H9 (cell line): ENCODE measurements at places on chromosomes 13 and 19. TPM values are rescaled to one million over a fixed set of nuclear protein-coding genes. Genes with fewer than 3 reads are reported as not detected.

- DNase-seq: peak; percentile 99
Measured at GRCh38 chr19:3284759-3285646, 60.5 kb downstream of the CELF5 start.

DNA sequence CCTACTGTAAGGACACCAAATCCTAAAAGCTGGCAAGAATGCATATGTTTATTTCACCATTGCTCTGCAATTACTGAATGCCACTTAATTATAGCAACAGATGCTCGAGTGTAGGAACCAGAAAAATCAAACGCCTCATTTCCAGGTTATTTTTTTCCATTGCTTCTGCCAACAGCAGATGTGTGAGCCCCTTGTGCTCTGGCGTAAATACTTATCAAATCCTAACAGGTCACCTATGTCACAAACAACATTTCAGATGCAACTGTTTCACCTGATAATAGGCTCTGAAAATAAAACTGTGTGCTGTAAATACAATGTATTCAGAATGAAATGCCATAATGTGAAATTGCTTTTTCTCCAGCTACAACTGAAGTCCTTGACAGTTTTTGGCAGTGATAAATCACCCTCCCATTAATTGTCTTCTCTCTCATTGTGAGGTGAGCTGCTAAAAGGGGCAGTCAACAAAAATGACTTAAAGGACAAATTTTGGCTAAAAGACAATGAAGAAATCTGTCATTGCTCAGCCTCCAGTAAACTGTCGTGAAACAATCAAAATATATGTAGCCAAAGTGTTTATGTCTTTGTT lies 344.0 kb downstream of the DACH1 start:
- DNase-seq: no peak

- no peak for DNase-seq
Measured at GRCh38 chr19:8319807-8320520, 1.2 kb downstream of the NDUFA7 start.

- no peak for DNase-seq
Measured at GRCh38 chr13:114219392-114219791, 15.3 kb upstream of the CDC16 start.

The CCDC70 gene
- not detected in 2 replicates for total RNA-seq

DNA sequence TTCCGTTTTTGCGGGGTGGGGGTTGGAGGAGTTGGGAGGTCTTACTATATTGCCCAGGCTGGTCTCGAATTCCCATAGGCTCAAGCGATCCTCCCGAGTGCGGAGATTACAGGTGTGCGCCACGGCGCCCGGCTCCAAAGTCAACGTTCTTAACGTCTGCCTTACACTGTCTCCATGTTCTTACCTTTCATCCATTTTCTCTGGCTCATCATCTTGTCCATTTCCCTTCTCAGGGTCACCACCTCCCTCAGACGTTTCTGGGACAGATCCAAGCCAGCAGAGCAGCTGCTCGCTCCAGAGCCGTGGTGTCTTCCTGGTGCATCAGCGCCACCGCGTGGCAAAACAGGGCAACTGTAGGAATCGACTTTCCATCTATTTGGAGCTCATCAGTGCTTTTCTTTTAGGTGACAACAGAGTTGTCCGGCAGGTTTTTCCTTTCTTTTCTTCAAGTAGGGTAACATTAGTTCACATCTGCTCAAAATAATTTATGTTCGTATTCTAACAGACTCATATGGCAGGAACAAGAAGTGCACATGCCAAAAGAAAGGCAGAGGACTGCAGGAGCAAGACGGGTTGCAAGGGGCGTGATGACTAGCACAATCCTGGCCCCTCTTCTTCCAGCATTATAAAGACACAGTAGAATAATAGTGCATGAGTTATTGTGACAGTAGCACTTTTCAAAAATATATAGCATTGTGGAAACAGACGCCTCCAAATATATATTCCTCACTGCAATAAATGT lies 103.1 kb upstream of the ABCC4 start:
- peak; percentile 90 for DNase-seq

- DNase-seq: peak; percentile 86
Measured at GRCh38 chr19:56477429-56478338, 539 bp upstream of the ZNF667 start.

- DNase-seq: no peak
Measured at GRCh38 chr13:69704311-69704710, 403.3 kb upstream of the ATXN8OS start.

The CASP14 gene
- total RNA-seq: not detected in 2 replicates

DNA sequence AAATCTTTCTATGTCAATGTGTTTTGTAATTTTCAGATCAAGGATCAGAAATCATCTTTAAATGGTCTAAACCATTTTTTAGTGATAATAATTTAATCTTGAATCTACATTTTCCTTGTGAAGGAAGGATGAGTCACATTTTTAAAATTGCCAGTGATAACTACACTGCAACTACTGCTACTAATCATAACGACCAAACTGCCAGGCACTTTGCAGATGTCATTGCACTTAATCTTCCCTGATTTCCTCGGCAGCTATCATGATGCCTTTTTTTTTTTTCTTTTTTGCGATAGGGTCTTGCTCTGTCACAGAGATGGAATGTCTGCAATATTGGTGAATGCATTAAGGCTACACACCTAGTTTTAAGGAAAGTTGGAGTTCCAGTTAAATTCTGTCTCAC lies 41.4 kb upstream of the SLC10A2 start:
- DNase-seq: no peak

DNA sequence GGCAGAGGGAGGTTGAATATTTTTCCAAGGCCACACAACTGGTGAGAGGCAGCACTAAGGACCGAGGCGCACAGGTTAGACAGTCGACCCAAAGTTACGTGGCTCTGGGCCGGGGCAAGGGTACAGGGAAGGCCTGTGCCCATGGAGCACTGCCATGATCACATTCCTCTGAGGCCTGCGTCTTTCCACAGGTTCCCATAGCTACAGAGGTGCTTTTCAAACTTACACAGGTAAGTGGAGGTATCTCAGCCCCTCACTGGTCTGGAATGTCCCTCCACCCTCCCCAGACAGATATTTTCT lies 814 bp downstream of the ZNF211 start:
- DNase-seq: no peak

DNA sequence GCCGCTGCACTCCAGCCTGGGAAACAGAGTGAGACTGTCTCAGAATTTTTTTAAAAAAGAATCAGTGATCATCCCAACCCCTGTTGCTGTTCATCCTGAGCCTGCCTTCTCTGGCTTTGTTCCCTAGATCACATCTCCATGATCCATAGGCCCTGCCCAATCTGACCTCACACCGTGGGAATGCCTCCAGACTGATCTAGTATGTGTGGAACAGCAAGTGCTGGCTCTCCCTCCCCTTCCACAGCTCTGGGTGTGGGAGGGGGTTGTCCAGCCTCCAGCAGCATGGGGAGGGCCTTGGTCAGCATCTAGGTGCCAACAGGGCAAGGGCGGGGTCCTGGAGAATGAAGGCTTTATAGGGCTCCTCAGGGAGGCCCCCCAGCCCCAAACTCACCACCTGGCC lies at the start of gene KLK2:
Gene KLK2 (plus strand): TSS at position 384 of the 400 bp plus-strand sequence. CDS start 35 bp downstream, outside the sequence.
- DNase-seq: no peak

- DNase-seq: no peak
Measured at GRCh38 chr19:57280962-57281400, 696 bp downstream of the ZNF460 start.

- DNase-seq: no peak
Measured at GRCh38 chr13:82088781-82089180, 1747.9 kb upstream of the SPRY2 start.

GRCh38 chr19:14106840-14107239 lies 10.7 kb downstream of the PRKACA start:
- DNase-seq: no peak

DNA sequence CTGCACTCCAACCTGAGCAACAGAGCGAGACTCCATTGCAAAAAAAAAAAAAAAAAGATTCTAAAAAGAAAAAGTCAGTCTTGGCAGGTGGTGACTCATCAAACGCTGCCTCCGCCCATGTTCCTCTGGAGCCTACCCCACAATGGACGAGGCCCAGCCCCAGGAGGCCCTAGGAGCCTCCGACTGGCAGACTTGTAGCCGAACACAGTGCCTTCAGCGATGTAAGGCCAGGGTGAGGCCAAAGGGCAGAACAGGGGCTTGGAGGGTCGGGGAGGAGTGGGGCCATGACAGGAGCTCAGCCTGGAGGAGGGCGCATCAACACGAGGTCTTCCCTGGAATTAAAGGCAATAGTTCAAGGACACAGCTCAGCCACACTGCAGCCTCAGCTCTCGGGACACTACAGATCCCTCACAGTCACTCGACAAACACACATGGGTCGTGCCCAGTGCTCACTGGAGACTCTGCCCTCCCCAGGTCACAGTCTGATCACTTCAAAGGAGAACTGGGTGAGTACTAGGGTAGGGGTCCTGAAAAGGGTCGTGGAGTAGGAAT lies 5.1 kb downstream of the USE1 start:
- DNase-seq: no peak

GRCh38 chr19:5293612-5294378 lies 46.8 kb downstream of the PTPRS start:
- DNase-seq: peak; percentile 79

The FXYD3 gene
- 1.5 TPM in 2 replicates for total RNA-seq

- DNase-seq: peak; percentile 68
Measured at GRCh38 chr19:41999071-41999877, 5.2 kb upstream of the ATP1A3 start.

DNA sequence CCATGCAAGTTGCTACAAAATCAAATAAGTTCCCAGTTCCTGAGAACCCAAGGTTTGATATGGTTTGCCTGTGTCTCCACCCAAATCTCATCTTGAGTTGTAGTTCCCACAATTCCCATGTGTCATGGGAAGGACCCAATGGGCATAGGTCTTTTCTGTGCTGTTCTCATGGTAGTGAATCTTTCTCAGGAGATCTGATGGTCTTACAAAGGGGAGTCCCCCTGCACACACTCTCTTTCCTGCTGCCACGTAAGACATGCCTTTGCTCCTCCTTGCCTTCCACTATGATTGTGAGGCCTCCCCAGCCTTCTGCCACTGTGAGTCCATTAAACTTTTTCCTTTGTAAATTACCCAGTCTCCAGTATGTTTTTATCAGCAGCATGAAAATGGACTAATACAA lies 28.5 kb upstream of the TSHZ3 start:
- DNase-seq: no peak

The C19orf81 gene
- total RNA-seq: 9.6 and 11.0 TPM in 2 replicates

GRCh38 chr19:37987356-37988332 lies 80.6 kb downstream of the SIPA1L3 start:
- peak; percentile 66 for DNase-seq

The N4BP2L1 gene
- 1.5 and 2.9 TPM in 2 replicates for total RNA-seq

The CFAP97D2 gene
- not detected in 2 replicates for total RNA-seq

The IGFL3 gene
- not detected in 2 replicates for total RNA-seq

DNA sequence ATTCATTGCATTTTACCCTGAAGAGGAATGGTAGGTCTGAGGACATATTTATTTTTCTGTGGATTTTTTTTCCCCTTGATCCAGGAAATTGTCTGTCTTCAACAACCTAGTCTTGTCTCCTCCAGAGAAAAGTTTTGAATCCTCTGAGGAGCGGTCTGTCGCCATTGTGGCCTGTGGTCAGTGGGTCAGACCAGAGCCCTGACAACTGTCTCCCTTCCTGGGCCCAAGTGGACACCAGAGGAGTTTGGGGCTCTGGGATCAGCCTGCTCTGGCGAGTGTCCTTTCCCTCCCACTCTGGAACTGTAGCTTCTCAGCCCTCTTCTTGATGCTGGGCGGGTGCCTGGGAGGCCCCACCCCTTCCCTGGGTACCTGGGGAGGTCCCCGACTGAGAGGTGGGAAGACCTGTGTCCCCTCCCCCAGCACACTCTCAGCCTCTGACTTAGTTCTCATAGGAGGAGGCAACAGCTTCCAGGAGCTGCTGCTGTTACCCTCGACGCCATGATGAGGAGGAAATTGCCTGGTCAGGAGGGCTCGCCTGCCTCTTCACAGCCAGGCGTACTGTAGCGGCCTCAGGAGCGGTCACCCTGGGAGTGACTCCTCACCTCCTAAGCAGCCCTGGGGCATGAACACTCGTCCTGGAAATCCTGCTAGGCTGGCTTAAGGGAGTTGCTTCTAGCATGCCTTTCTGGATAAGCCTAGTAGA lies 110.3 kb downstream of the GGACT start:
- peak; percentile 56 for DNase-seq

The BRME1 gene
- 4.7 and 6.7 TPM in 2 replicates for total RNA-seq

The RASAL3 gene
- total RNA-seq: 0.26 and 1.9 TPM in 2 replicates

DNA sequence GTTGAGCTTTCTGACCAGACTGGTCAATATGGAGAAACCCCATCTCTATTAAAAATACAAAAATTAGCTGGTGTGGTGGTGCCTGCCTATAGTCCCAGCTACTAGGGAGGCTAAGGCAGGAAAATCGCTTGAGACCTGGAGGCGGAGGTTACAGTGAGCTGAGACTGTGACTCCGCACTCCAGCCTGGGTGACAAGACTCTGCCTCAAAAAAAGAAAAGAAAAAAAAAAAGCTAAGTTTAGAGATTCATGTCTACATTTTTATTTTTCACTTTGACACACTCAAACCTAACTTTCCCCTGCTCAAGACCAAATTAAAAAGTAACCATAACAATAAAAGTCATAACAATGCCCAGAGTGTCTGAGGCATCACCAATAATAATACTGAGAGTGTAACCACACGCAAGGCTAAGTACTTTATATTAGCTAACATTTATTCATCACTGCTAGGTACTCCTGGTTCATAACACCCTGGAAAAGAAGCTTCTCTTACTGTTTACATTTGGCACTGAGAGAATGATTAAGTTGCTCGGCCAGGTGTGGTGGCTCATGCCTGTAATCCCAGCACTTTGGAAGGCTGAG lies 5.7 kb downstream of the IRGC start:
- DNase-seq: no peak

DNA sequence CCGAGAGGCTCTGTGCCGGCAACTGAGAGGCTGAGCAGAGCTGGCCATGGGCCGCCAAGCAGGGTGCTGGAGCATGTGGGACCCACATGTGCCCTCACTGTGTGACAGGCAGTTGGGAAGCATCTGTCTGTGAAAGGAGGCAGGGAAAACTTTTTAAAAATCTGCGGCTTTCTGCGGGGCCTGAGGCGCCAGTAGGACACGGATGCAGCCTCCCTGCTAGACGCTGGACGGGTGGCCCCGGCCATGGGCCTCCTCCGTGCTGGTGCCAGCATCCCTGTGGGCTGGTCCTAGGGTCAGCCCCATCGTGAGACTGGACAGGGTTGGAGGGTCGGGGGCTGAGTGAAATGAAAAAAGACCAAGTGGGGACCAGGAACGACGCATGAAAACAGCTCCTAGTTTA lies 20.9 kb upstream of the DCUN1D2 start:
- no peak for DNase-seq

DNA sequence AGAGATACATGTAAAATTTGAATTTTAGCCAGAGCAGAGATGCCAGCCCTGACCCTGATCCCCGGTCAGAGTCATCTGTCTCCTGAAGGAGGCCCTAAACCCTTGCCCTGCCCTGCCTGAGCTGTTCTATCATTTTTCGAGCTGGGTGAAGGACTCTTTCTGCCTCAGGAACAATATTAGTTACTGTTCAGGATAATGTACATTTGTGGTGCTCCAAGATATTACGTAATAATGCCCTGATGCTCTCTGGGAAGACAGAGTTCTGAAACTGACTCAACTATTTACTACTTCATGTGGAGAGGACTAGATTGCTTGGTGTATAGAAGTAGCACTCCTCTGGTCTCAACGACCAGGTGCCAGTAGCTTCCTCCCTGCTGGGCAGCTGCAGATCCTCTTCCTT lies 37.9 kb upstream of the UBL3 start:
- no peak for DNase-seq

- DNase-seq: no peak
Measured at GRCh38 chr13:42394711-42395085, 122.7 kb downstream of the AKAP11 start.

- no peak for DNase-seq
Measured at GRCh38 chr19:56162258-56162657, 13.6 kb upstream of the GALP start.

The SPPL2B gene
- 69.4 and 73.7 TPM in 2 replicates for total RNA-seq
